ENCODE measurements at places on chromosomes 4 and X.

DNA sequence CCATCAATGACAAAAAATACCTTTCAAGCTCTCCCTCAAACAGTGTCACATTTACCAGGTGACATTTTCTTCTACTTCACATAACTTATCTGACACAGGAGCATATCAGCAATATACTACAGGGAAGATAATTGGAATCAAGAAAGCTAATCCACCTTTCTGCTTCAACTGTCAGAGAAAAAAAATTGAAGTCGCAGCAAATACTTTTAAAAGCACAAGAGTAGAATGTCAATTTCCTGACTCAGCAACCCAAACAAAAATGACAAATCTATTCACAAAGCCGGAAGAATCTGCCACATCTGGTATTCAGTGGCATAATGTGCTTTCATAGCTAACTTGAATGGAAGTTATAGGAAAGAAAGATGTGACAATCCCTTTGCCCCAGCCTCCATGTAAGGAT lies 36.7 kb downstream of the AGA start:
- DNase-seq, result no peak

- no peak for DNase-seq
Observed at GRCh38 chr4:153747406-153747955, 12.3 kb downstream of the RNF175 start.

DNA sequence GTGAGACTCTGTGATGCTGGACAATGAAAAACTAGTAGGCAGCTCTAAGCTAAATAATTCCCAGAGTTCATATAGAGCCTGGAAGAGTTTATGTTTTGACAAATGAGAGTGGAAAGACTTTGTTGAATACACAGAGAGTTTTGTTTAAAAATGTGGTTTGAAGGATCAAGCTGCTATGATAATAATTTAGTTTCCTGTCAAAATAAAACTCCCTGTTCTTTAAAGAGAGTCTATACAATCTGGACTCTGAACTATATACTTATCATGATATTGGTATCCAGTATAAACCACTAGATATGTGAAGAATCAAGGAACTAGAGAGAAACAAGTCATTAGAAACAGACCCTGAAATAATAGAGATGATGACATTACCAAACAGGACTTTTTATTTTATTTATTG lies 158.6 kb downstream of the C4orf33 start:
- no peak for DNase-seq

GRCh38 chr4:137370679-137371078 lies 161.6 kb downstream of the PCDH18 start:
- DNase-seq, result no peak

- DNase-seq, result no peak
Observed at GRCh38 chr4:54231419-54231767, 2.3 kb downstream of the PDGFRA start.

- DNase-seq, result no peak
Observed at GRCh38 chrX:152926923-152927322, 29.1 kb downstream of the ZNF185 start.

GRCh38 chr4:829291-829690 lies 3.4 kb upstream of the CPLX1 start:
- DNase-seq, result no peak

DNA sequence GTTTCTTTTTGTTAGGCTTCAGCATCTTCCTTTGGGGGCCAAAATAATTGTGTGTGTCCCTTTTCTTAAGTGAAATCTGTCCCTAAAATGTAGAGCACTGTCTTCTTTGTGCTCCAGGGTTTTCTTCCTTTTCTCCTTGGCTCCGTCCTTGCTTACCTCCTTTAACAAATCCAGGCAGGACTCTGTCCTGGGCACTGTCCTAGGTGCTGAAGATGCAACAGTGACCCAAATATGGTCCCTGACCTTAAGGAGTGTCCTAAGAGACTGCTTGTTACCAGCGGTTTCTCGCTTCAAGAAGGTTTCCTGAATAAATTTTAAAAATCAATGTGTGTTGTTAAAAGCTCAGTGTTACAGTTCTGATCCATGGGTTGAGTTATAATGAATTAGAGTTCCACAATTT lies 471.8 kb downstream of the KCNIP4 start:
- DNase-seq, result no peak

GRCh38 chrX:150148749-150149672 lies 210.7 kb upstream of the EOLA2 start:
- DNase-seq, result no peak

GRCh38 chr4:13396161-13396560 lies 88.0 kb downstream of the RAB28 start:
- DNase-seq, result no peak

DNA sequence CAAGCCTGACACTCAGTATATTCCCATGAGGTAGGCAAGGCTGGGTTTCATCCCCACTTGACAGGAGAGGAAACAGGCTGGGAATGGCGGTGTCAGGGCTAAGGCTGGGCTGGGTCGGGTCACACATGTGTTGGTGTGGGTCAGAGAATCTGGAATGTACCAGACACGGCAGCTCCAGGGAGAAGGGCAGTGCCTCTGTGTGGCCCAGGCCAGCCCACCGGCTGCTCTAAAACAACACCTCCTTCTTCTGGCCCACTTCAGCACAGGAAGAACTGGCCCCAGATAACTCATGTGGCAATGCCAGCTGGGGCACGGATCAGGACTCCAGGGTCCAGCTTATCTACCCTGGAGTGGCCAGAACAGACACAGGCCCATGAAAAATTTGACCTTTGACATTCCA lies 6.3 kb downstream of the HAUS7 start:
- no peak for DNase-seq

DNA sequence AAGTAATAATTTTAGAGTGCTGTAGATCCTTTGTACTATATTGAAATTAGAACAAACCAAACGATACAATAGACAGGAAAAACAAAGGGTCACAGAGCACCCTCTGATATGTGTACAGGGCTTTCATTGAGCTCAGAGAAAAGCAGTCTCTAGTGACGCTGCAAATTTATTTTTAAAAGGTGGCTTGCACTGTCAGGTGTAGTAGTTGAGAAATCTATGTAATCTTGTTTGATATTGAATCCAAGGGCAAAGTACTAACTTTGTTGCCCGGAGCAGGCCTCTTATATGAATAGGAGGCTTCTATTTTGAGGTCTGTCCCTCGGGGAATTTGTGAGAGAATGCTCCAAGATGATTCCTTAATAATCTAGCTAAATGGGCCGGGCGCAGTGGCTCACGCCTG lies 1755.5 kb downstream of the PCDH7 start:
- no peak for DNase-seq

GRCh38 chr4:111068883-111069282 lies 446.0 kb upstream of the PITX2 start:
- DNase-seq, result no peak

- no peak for DNase-seq
Observed at GRCh38 chr4:122662701-122663100, 41.8 kb upstream of the IL21 start.

GRCh38 chr4:87033902-87034301 lies 99.1 kb downstream of the AFF1 start:
- DNase-seq, result no peak

GRCh38 chr4:173269280-173269679 lies 64.9 kb downstream of the HMGB2 start:
- no peak for DNase-seq

DNA sequence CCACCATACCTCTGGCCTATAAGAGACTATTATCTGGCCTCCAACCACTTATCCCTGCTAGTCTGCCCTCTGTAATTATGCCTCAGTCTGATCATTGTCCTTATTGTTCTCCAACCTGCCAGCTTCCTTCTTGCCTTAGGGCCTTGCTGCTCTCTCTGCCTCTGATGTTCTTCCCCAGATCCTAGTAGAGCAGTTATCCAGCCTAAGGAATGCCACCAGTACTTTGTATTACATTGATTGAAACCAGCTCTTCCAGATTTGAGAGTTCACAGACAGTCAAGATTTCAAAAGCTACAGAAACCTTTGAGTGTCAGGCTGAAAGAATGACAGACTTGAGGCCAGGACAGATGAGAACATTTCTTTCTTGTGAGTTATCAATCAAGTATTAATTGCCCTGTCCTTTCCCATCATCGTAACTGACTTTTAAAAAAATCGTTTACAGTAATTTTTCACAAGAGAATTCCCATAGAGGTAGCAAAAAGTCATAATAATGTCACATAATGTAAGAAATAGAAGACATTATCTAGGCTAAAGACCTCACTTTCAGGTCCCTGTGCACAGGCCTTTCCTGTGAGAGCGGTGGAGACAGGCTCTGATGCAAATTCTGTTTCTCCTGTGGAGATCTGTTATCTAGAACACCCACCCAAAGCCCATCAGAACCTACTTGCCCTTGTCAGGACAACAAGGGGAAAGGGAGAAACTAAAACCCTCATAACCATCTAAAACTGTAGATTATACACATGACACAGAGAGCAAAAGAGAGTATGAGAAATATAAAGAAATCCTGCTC lies 64.1 kb upstream of the GUCY1A1 start:
- no peak for DNase-seq

GRCh38 chr4:2248044-2248780 lies 6.3 kb upstream of the HAUS3 start:
- no peak for DNase-seq

DNA sequence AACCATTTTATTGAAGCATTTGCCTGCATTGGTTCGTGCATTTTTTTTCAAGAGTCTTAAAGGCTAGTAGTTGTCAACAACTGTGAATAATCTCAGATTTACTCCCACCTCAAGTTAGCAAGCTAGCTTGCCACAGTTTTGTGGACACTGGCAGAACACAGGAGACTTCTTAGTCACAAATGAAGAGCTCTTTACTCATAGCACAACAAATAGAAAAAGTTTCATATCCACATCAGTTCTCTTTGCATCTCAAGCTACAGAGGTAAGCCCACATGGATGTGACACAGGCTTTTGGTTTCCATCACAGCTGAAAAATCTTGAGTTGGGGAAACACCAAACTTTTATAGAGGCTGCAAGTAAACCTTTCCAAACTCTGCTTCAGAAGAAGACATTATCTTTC lies 2315.7 kb upstream of the TENM3 start:
- DNase-seq, result no peak

DNA sequence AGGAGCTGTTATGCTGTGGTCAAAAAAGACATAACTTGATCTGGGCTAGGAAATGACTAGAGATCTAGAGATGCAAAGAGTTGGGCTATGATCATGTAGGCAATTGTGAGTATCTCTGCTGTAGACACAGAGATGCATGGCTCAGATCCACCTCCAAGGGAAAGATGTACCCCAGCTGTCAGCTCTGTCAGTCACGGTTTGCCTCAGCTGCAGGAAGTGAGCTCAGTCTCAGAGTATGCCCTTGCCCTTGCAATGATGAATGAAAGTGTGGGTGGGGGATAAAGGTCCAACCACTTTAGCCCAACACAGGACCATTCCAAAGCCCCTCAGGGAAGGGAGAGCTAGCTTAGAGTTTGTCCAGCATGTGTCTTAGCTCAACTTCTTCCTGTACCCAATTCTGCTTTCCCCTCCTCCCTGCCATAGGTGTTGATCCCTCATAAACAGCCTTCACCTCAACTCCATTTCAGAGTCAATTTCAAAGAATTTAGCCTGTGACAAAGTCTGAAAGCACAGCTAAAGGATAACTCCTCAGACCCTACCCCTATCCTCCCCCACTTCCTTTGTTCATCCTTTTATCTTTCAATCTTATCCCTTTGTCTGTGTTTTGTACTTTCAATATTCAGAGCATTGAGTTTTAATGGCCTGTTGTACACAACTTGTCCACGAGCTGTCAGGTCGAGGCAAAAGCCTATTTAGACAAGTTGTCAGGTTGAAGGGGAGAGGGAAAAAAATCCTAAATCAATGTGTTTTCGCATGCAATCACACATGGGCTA lies 90.6 kb downstream of the MID1IP1 start:
- DNase-seq, result peak; percentile 15

DNA sequence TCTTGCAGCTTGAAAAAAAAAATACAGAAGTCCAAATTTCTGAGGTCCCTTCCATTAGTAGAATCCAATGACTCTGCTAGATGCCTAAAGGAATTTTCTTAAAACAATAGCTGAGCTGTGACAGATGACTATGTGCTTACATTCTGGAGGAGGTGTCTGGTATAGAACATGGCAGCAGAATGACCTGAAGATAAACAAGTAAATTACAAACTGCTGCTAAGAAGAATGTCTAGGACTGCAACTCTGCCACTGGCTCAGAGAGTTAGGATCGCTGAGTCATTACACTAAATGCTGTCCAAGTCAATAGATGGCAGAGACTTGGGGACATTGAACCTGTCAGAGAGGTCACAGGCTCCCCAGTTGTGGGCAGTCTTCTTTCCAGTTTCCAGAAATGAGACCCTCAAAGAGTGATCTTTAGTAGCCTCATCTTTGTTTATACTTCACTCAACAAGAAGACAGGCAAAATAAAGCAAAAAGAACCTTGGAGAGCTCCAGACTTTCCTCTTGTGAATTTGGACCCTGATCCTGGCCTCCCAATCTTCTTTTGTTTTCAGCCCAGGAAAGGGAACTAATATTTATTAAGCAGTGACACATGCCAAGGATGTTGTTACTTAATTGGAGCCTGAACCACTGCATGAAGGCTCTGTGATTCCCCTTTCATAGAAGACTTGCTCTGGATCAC lies 56.4 kb upstream of the SCML1 start:
- DNase-seq, result no peak

DNA sequence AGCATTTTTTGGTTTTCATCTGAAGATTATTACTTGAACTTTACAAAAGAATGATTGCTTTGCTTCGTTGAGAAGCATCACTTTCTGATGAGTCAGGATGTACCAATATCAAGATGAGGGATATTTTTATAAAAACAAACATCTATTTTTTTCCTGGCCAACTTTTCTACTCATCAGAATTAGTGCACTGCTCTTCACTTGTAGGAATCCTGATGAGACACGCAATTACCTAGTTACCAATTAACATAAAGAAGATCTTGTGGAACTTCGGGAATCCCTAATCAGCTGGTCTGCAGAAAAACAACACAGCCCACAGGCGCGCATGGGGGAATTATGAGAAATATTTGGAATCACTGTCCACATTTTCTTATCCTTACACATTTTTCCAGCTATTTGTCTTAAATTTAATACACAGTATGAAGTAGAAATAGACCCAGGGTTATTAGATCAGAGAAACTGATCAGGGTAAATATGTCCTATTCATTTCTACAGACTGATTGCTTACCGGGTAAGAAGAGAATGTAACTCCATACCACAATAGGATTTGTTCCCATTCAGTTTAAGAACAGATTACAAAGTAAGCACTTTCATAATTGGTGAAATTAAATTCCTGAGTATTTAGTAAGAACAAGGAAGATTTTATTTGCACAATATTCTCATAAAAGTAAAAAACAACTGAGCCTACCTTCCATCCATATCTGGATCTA lies 50.9 kb downstream of the MFAP3L start:
- no peak for DNase-seq

GRCh38 chr4:62070291-62070852 lies 870.2 kb downstream of the ADGRL3 start:
- DNase-seq, result no peak

Data from bone marrow (tissue), 2 donors.